ENCODE measurements at places on chromosomes 4 and X. TPM values are rescaled to one million over a fixed set of nuclear protein-coding genes. Genes with fewer than 3 reads are reported as not detected.

DNA sequence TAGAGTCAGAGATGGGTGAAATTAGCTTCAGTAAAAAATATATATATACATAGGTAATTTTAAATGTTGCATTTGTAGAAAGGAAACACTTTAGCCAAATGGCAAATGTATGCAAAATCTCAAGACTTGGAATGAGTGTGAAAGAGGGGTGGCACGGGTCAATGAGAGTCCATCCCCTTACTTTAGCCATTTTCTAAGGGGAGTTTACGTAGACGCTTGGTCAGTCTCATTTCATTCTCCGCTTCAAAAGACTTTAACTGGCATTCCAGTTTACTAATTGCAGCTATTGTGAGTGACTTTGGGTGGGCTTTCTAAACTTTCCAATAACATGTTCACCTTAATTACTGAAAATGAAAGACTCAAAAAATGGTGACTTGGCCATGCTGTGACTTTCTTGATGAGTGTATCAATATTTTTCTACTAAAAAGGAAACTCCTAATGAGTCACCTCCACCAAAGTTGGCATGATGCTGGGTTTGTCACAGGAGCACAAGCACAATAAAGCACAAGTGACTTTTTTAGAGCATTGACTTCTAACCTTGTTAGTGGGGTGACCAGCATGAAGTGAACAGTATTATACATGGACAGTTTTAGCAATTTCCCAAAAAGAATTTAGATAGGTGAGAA, 356.0 kb upstream of the RASGEF1B start:
- DNase-seq: no peak

DNA sequence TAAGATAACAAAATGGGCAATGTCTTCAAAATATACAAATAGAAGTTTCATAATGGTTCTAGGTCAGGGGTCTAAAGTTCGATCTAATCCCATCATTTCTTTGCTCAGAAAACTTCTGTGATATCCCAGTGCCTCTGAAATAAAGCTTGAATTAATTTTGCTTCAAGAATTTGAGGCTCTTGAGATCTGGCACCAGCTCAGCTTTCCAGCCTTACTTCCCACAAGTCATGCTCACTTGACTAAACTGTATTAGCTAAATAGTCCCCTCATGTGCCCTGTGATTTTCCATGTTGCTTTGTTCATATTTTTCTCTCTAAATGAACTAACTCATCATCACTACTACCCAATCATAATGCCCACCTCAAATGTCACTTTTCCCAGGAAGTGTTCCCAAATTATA, 50.8 kb upstream of the MBNL3 start:
- no peak for DNase-seq

DNA sequence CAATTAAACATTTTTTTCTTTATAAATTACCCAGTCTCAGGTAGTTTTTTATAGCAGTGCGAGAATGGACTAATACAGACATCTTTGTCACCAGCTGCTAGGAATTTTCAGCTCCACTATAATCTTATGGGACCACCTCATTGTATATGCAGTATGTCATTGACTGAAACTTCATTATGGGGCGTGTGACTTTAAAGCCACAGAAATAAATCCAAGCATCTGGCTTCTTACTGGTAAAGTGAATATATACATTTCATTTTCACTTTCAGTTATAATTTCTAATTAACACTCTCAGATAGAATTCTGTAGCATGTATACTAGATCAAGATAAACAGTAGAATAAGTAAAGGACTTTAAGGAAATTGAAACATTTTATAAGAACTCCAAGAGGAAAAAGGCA, 21.9 kb downstream of the IL15 start:
- no peak for DNase-seq

GRCh38 chrX:82677286-82677685, 830.8 kb upstream of the POU3F4 start:
- DNase-seq: no peak

DNA sequence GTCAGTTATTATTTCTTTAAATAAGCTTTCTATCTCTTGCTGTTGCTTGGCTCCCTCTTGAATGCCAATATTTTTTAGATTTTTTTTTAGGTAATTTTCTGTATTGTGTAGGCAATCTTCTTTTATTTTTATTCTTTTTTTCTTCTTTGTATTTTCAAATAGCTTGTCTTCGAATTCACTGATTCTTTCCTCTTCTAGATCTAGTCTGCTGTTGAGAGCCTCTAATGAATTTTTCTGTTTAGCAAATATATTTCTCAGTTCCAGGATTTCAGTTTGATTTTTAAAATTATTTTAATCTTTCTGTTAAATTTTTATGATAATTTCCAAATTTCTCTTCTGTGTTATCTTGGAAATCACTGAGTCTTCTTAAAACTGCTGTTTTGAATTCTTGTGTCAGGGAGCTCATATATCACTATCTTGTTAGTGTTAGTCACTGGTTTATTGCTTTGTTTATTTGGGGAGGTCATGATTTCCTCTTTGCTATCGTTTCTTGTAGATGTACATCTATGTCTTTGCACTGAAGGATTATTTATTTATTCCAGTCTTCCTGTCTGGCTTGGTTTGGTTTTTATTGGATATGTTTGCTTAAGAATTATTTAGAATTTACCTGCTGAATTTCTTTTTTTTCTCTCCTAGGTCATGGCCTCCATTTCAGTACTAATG, 39.9 kb upstream of the GPRIN3 start:
- DNase-seq: no peak

SEC24B gene
- total RNA-seq: 25.2 TPM

DNA sequence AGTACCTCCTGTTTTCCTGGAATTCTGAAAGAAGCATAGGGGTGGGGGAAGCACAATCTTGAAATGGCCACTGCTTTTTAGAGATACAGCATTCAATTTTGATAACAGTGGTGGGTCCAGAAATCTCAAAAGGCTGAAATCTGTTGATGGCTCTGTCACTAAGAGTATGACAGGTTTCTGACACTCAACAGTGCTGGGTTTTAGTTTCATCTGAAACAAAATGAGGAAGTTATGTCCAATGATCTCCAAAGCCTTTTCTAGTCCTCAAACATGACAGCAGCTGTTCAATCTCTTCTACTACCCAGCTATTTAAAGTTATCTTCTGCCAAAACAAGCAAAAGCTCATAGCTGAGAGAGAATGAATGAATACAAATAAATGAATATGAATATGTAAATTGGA, 110.5 kb downstream of the IL1RAPL1 start:
- DNase-seq: no peak

DNA sequence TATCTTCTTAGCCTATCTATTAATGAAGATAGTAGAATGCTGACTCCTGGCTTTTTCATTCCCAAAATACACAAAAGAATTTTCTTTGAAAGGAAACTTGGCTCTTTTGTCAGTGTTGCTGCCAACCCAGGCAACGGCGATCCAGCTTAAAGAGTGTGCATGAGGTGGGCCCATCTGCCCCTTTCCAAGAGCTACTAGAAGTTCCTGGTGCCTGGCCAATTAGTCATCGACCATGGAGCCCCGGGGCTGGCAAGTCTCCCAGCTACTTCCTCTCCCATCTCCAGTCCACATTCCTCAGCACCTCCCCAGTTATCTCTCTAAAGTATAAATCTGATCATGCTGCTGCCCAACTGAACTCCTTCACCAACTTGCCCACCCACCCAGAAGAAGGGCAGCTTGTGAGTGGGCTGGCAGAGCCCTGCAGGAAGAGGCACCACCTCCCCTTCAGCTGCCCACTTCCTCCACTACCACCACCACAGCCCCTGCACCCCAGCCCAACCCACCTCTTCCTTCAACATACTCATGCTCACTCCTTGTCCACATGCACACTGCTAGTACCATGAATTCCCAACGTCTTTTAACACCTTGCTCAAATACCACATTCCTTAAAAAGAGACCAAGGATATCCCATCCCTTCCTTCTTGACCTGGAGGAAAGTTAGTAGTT, 158.2 kb upstream of the MAP3K15 start:
- peak; percentile 69 for DNase-seq
